ENCODE measurements at places on chromosomes 2 and 18.

GRCh38 chr2:33002863-33003262, 56.1 kb downstream of the LTBP1 start:
- DNase-seq: no peak

DNA sequence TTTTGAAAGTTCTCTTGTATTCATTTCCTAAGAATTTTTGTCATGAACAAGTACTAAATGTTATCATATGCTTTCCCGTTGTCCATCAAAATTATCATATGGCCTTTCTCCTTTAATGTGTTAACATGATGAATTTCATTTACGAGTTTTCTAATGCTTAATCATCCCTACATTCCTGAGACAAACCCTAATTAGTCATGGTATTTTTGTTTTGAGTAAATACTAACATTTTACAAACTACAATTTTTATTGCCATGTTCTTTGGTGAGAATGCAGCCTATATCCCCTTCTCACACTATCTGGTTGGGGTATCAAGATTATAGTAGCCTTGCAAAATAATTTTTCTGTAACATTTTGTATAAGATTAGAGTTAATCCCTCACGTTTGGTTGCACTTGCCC, 14.5 kb downstream of the SMAD2 start:
- no peak for DNase-seq

GRCh38 chr2:127953128-127953718, 67.5 kb upstream of the AMMECR1L start:
- no peak for DNase-seq

DNA sequence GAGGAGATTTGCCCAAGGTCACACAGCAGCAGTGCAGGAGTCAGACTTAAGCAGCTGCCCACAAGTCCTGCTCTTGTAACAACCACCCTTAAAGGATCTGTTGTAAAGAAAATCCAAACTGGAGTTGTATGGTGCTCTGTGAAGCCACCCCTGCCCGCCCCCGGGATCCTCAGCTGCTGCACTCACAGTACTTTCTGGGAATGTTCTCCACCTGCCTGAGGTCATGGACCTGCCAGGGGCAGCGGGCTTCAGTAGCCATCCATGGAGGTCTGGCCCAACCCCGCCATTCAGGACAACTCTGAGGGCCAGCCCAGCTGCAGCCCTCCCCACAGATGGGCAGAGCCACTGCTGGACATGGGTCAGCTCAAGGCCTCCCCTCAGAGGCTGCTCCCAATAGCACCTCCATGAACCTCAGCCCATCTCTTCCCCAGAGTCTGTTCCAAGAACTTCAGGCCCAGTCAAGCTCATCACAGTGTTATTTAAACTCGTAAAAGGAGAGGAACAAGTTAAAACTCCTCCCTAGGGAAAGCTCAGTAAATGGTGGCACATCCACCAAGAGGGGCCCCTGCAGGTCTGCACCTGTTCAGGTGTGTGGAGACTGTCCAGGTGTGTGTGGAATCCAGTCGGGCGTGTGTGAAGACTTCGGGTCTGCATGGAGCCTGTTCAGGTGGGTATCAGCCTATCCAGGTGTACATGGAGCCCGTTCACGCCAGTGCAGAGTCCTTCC, 39.4 kb upstream of the GPC1 start:
- DNase-seq: no peak

DNA sequence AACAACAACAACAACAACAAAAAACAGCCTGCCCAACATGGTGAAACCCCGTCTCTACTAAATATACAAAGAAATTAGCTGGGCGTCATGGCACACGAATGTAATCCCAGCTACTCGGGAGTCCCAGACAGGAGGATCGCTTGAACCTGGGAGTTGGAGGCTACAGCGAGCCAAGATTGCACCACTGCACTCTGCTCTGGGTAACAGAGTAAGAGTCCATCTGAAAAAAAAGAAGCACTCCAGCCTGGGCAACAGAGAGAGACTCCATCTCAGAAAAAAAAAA, 344.1 kb upstream of the PLGLB2 start:
- no peak for DNase-seq

DNA sequence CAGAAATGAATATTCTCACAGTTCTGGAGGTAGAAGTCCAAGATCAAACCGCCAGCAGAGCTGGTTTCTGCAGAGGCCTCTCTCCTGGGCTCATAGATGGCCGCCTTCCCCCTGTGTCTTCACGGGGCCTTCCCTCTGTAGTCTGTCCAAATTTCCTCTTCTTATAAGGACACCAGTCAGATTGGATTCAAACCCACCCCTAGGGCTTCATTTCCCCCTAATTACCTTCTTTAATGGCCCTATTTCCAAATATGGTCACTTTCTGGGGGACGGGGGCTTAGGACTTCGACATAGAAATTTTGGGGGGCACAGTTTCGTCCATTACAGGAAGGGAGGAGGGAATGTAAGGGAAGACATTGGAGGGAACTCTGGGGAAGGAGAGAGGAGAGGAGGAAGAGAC, 132.6 kb downstream of the DDX1 start:
- no peak for DNase-seq
